Activated T-helper 1 cell treated with Interleukin-2 at 50 U/mL for 16 hours (primary cell): ENCODE measurements at places on chromosomes 6 and 20.

DNA sequence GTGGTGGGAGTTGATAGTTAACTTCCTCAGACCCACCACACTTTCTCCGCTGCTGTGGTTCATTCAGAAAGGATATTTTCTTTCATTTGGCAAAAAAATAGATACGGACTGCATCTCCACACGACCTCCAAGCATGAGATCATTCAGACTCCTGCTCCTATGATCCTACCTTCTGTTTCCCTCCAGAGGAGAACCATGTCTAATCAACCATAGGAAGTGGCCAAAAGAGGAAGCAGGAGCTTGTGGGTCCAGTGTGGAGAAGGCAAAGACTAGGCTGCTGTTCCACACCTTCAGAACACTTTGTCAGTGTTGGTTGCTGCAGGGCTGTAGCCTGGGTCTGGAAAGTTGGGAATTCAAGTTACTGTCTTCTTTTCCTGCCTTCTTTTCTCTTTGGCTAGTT lies 10.6 kb upstream of the KIF13A start:
- no peak for DNase-seq

- DNase-seq = no peak
Observed at GRCh38 chr20:21380711-21381110, 16.6 kb downstream of the NKX2-4 start.

- no peak for DNase-seq
Observed at GRCh38 chr6:16753341-16753740, 7.9 kb downstream of the ATXN1 start.

- DNase-seq = no peak
Observed at GRCh38 chr6:11585426-11586016, 48.0 kb downstream of the TMEM170B start.

GRCh38 chr6:140346428-140346827 lies 972.0 kb upstream of the CITED2 start:
- no peak for DNase-seq

- DNase-seq = peak; percentile 55
Observed at GRCh38 chr6:1524040-1524480, 85.7 kb upstream of the FOXC1 start.

GRCh38 chr6:66126358-66126757 lies 419.3 kb upstream of the EYS start:
- no peak for DNase-seq

GRCh38 chr20:21609221-21609620 lies 95.4 kb upstream of the NKX2-2 start:
- DNase-seq = no peak

- no peak for DNase-seq
Observed at GRCh38 chr6:3766214-3766613, 14.7 kb upstream of the PXDC1 start.

DNA sequence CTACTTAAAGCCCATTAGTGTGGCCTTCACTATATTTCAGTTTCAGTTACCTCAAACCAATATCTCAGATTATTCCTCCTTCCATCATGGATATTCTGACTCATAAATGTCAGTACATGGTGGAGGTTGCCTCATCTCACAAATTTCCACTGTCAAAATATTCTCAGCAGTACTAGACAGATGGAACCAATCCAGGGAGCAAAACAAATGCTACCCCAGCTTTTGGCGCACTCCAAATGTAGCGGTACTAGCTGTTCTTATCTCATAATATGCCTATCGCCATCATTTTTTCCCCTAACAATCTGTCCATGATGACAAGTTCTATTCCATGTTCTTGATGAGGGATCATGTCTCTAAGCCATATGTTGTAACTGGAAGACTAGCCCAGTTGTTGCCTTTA lies 1026.1 kb downstream of the KIF16B start:
- DNase-seq = no peak
